ENCODE measurements at places on chromosomes 13 and 19. TPM values are rescaled to one million over a fixed set of nuclear protein-coding genes. Genes with fewer than 3 reads are reported as not detected.
A peak's percentile ranks its signal among the peaks of the same experiment; 100 is the strongest.

PSG2 gene
- not detected for total RNA-seq

OR10H3 gene
- total RNA-seq = not detected

LRFN3 gene
- 9.6 TPM for total RNA-seq

OLFM4 gene
- 0.47 TPM for total RNA-seq

DNA sequence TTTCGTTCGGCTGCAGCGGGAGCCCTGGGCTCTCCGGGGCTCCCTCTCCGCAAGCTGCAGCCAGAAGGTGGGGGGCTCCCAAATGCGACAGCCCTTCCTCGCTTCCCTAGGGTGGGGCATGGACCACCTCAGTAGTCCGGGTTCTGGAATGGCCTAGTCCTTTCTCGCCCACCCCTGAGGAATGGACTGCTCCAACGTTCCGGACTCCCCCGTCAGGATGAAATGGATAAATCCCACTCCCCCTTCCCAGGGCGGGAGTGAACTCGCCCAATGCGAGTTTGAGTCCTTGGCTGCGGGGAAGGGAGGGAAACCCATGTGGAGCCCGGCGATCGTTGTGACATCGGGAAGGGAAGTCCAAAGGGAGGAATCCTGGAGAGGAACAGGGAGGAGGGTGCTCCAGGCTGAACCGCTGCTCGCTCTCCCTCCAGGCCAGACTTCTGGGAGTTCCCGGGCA, 5.5 kb downstream of the HRC start:
- DNase-seq = peak; percentile 79

DNA sequence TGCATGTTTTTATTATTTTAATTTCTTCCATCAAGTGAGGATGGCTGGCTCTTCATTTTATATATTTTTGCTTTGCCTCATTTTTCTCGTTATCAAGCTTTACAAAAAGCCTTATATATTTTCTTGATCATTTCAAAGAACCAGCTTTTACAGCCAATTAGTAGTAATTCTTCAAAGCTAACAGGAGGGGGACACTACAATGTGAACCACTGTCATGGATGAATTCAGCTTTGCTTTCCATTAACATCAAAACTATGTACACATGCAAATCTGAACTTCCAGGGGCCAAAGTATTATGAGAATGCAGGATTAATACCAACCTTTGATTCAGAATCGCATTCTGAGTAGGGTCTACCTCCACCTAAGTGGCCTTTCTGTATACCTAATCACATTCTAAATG, 11.1 kb downstream of the UQCRFS1 start:
- no peak for DNase-seq

GRCh38 chr19:47075179-47075810, 26.9 kb upstream of the TMEM160 start:
- DNase-seq = no peak

GRCh38 chr13:22278336-22278929, 607.6 kb downstream of the FGF9 start:
- DNase-seq = peak; percentile 56

- DNase-seq = no peak
These were observed 37.3 kb downstream of the LIG4 start for GRCh38 chr13:108178078-108178477.

- DNase-seq = no peak
These were observed 3.0 kb downstream of the OBI1 start for GRCh38 chr13:78655906-78656305.

DNA sequence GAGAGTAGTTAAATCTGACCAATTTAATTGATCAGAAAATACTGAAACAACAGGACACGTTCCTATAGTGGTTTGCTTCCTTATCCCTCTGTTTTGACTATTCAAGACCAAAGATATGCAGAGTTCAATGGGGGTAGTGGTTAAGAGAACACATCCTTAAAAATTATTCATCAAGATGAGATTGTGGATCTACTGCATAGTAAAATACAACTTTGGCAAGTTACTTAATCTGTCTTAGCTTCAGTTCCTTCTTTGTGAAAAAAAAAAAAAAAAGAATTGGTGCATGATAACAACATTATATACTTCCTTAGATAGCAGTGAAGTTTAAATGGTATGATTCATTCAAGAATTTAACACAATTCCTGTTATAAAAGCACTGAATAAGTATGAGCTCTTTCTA, 552.1 kb downstream of the DCT start:
- DNase-seq = no peak

GRCh38 chr13:30871588-30872275, 34.3 kb upstream of the MEDAG start:
- no peak for DNase-seq

DNA sequence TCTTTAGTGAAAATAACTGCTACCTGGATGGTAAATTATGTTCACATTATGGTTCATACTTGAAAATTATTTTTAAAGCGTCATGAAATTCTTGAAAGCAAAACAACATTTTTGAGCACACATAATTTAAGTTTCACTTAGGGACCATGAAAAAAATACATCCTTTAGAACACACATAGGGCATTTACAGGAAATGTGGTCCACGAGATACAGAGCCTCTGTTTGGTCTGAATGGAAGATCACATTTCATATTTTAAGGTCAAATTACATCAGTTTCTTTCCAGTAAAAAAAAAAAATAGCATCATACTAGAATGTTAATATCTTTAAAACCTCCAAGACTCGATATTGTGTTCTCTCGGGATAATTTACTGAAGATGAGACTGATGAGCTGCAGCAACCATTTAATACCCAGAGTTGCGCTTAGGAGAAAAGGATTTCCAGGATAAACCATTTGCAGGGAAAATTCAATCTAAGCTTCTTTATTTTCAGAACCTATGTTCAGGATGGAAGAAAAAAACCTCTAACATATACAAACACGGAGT, 720.7 kb downstream of the DIAPH3 start:
- DNase-seq = no peak
